ENCODE measurements at places on chromosomes 16 and 17.
A peak's percentile ranks its signal among the peaks of the same experiment; 100 is the strongest.

DNA sequence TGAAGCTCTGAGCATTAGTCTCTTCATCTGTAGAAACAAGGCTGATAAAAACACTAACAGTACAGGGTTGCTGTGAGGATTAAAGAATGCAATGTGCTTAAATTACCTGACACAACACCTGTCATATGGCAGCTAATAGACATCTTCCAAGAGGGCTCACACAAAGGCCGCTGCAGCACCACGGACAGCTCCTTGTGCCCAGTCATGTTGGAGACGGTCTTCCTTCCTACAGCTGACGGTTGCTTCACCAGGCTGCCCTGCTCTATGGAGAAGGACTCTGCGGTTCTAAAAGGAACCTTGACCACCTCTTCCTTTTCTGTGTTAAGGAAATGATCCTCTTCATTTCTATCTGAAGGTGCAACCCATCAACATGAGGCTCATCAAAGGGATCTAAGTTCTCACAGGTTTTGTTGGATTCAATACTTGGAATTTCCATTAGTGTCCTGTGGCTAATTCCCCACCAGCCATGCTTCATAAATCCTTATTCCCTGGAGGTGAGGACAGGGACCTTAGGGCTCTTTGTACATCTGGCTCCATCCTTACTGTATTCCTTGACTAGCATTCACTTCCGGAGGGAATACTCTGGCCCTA is 138.9 kb upstream of the CES5A start:
- no peak for DNase-seq

GRCh38 chr16:17723531-17724134 is 252.9 kb upstream of the XYLT1 start:
- no peak for DNase-seq

DNA sequence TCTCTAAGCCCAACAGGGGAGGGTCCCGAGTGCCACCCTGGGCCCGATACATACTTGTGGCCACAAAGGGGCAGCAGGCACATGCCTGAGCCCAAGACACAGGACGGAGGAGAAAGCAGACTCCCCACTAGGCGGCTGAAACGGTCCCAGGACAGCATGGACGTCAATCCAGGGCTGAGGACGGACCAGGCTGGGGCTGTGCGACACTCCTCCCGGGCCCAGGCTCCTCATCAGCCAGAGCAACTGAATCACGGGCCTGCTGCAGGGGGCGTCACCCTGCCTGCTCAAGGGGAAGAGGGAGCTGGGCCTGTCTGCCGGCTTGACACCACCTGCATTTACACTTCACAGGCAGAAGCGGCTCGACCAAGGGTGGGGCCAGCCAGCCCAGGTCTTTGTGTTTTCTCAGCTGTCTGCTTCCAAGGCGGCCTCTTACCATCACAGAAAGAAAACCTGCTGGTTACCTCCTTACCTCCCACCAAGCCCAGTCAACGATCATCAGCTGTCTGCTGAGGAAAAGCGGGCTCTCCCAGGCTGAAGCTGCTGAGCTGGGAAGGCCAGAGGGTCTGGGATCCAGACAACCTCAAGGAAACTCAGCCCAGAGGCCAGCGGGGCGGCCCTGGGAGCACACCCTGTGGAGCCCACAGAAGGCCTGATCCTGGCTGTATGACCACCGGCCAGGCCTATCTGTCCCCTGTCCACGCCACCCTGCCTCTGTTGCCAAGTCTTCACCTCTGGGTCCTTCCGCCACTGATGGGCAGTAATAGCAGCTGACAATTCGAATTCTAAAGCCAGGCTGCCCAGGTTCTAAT is 26.4 kb downstream of the KIFC3 start:
- DNase-seq = no peak

- DNase-seq = no peak
Measured at GRCh38 chr16:69329369-69330285, 761 bp downstream of the PDF start.

DNA sequence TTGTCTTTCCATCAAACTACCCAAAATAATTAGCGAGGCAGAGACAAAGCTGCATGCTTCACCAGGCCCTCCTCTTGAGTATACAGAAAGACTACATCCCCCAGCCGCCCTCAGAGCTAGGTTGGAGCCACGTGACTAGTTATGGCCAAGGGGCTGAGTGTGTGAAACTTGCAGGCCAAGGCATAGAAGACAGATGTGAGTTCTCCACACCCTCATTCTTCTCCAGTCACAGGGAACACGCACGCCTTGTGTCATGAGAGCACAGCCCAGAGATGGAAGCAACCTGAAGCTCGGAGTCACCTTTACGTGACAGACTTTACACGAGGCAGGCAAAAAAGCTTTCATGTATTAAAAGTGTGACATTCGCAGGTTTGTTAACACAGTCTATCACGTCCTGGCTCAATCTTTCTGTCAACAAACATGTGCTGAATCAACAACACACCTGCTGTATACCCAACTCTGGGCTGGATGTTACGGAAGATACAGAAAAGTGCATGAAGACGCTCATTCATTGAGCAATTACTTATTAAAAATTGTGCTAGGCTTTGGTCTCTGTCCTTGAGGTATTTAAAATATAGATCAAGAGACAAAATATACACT is 38.3 kb downstream of the STX8 start:
- DNase-seq = no peak

- no peak for DNase-seq
Measured at GRCh38 chr16:68728523-68728922, 8.6 kb upstream of the CDH1 start.

DNA sequence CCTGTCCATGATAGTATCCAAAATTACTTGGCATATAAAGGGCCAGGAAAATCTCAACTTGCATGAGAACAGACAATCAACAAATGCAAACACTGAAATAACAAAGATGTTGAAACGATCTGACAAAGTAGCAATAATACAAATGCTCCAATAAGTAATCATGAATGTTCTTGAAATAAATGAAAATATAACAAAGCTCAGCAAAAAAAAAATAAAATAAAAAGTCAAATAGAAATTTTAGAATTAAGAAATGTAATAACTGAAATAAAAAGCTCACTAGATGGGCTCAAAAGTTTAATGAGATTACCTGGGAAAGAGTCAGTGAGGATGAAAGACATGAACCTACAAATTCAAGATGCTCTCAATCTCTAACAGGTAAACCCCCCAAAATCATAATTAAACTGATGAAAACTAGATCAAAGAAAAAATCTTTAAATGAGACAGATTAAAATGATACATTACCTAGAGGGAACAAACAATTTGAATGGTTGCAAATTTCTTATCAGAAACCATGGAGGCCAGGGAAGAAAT is 319.0 kb upstream of the IRX3 start:
- no peak for DNase-seq

- no peak for DNase-seq
Measured at GRCh38 chr16:8551388-8552332, 38.7 kb downstream of the TMEM114 start.

- no peak for DNase-seq
Measured at GRCh38 chr17:17109907-17110306, 67.7 kb downstream of the MPRIP start.

DNA sequence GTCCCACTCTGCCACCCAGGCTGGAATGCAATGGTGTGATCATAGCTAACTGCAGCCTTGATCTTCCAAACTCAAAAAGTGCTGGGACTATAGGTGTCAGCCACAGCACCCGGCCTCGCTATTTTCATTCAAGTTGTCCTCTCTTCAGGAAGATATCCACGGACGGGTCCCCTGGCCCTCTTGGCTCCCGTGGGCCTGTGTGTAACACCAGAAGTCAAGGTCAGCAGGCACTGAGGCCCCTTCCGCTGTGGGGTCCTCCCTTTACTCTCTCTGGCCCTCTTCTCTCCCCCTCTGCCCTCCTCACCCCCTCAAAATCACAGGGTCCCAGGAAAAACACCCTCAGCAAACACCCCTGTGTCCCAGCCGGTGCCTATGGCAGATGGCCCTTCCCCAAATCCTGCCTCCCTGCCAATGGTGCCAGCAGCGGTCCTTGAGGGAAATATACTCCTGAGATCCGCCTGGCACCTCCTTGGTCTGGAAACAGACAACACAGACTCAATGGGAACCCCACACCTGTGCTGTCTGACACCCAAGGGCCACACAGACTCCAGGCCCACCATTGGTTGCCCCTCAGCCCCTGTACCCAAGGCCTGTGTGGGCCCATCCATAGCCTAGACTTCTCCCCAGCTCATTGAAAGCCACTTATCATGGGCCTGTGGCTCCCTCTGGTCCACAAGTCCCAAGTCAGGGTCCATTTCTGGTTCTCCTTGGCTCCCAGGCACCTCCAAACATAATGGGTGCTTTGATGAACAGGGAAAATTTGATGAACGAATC is 221.5 kb downstream of the ZNF423 start:
- DNase-seq = no peak

DNA sequence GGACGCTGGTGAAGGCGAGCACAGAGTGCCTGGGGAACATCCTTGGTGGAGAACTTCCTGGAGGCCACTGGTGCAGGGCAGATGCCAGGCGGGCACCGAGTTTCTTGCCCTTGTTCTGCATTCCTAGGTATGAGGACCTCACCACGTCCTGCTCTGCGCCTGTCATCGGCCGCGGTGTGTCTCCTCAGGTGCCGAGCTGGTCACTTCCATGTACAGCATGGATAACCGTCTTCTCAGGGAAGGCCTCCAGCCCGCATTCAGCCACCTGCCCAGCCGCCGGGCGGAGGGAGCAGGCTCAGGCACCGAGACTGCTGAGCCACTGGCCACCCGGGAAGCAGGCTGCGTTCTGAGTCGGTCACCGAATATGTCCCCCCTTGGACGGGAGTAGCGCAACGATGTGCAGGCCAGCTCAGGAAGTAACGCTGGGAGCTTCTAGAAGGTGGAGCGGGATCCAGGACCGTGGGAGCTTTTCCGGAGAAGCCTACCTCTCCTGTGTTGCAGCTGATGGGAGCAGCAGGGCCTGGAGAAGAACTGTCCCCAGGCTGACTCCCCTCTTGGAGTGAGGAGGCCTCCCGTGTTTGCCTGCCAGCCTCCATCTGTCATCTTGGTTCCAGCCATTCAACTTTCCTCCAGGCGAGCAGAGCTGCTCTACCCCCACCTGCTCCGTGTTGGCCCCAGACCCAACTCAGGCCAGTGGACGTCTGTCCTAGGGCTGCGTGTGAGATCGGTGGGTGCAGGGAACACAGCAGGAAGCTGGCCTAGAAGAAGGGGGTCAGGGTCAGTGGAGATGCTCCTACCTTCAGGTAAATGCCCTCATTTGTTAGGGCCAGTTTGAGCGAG is 2.1 kb upstream of the BAIAP2 start:
- no peak for DNase-seq

DNA sequence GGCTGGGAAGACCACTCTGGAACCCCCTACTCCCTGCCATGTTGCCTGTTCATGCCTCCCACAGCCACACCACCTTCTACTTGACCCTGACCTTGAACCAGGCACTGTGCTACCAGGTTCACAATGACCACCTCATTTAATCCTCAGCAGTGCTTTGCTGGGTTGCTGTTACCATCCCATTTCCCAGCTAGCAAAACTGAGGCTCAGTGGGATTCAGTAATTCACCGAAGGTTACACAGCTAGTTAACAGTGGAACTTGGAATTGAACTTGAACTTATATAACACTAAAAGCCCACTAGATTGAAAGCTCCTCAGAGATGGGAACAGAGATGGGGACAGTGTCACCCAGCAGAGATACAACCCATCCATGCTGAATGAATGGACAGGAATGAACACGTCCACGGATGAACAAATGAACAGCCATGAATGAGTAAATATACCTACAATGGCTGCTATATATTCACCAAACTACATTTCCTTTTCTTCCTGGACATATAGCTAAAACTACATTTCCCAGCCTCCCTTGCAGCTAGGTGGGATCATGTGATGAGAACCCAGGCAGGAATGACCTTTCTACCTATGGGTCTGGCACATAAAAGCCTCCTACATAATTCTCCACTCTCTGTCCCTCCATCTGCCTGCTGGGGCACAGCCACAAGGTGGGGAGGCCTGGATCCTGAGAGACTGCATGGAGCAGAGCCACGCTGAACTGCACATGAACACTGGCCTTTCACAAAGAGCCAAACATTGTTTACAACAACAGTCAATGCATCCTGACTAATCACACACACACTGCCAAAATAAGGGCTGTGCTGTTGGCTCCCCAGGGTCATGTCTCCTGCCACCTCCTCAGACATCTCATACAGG is 94.8 kb downstream of the RMI2 start:
- DNase-seq = no peak

GRCh38 chr17:29617125-29617480 is 5.6 kb downstream of the CORO6 start:
- peak; percentile 74 for DNase-seq

- DNase-seq = no peak
Measured at GRCh38 chr16:31078597-31079341, 4.5 kb downstream of the ZNF646 start.

GRCh38 chr17:81195941-81196495 is 26.7 kb downstream of the CEP131 start:
- no peak for DNase-seq

DNA sequence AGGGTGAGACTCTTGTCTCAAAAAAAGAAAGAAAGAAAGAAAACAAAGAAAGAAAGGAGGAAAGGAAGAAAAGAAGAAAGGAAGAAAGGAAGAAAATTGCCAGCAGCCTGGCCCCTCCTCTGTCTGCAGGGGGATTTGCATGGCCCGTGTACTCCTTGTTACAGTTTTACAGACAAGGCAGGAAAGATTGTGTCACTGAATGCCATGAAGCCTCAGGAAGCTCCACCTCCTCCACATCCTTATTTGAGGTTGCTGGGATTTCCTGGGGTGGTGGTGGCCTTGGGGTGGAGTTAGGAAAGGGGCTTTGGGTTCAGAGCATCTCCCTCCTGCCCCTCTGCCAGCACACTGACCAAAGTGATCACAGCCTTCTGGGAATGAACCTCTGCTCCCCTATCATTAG is 23.6 kb downstream of the CFAP20 start:
- no peak for DNase-seq

- no peak for DNase-seq
Measured at GRCh38 chr16:253833-254232, 19.2 kb downstream of the FAM234A start.

GRCh38 chr16:81938326-81939163 is 72.7 kb downstream of the SDR42E1 start:
- DNase-seq = no peak

GRCh38 chr17:32869345-32870026 is 7.4 kb downstream of the MYO1D start:
- peak; percentile 22 for DNase-seq

DNA sequence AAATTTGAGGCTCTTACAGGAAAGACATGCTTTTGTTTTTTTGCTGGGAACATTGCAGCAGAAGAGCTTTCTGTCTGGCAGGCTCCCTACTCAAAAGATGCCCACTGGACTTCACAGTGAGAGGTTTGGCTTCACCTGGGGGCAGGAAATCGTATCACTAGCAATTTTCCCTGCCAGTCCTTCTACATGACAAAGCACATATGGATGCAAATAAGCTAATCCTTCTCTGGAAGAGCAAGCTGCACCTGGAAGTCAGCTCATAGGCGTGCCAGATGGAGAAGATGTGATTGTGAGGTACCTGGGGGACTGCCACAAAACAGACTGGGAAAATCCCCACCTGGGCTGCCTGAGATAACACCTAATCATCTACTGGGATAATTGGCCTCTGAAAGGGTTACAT is 195.0 kb upstream of the CPHXL start:
- DNase-seq = no peak

Data from NCI-H2029 (cell line).